Activated T-cell treated with anti-CD3 and anti-CD28 coated beads for 4 hours (primary cell): ENCODE measurements at places on chromosomes 2 and 18.

DNA sequence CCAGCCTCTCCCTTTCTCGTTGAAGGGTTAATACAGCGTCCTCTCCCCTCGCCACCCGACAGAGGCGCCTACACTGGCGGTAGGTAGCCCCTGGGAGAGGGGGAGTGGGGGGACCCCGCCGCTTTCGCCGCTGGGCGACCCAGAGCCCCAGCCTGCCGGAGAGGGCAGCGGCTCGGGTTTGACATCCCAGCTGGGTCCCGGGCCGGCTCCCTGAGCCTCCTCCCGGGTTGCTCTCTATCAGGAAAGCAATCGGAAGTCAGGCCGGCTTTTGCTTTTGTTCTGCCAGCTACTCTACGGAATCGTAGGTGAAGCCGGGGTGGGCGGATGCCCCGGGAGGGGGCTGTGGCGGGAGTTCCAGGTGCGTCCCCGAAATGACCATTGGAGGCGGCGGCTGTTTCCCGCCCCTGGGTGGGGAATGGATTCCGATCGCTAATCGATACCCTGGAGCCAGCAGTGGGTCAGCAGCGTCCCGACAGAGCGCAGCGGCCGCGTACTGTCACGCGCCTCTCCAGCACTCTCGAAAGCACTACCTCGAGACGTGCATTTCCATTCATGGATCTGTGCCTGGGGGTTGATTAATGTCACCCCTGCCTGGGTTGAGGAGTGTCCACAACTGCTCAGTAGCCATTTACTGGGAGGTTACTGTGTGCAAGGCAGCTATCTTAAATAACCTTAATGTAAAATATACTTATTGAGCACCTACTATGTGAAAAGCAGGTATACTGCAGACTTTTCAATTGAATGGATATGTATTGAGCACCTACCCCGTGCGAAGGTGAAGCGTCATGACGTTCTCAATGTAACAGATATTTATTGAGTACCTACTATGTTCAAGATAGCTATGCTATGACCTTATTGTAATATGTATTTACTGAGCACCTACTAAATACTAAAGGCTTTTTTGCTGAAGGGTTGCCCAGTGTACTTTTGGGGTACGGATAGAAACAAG lies 1.1 kb downstream of the MAPK4 start:
- no peak for DNase-seq

DNA sequence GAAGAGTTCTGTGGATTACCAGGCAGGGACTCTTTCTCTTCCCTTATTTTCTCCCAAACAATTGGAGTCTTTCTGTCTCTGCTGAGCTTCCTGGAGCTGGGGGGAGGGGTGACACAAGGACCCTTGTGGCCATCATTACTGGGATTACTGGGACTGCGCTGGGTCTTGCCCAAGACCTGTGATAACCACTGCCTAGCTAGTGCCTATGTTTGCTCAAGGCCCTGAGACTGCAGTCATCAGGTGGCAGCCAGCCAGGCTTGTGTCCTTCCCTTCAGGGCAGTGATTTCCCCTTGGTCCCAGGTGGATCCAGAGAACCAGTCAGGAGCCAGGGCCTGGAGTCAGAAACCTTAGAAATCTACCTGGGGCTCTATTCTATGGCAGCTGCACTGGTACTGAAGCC lies 355.6 kb downstream of the PARD3B start:
- DNase-seq: no peak

GRCh38 chr2:54999182-54999581 lies 51.1 kb downstream of the RTN4 start:
- no peak for DNase-seq

- no peak for DNase-seq
These were observed 90.9 kb downstream of the RAPGEF4 start for GRCh38 chr2:172826522-172826921.

DNA sequence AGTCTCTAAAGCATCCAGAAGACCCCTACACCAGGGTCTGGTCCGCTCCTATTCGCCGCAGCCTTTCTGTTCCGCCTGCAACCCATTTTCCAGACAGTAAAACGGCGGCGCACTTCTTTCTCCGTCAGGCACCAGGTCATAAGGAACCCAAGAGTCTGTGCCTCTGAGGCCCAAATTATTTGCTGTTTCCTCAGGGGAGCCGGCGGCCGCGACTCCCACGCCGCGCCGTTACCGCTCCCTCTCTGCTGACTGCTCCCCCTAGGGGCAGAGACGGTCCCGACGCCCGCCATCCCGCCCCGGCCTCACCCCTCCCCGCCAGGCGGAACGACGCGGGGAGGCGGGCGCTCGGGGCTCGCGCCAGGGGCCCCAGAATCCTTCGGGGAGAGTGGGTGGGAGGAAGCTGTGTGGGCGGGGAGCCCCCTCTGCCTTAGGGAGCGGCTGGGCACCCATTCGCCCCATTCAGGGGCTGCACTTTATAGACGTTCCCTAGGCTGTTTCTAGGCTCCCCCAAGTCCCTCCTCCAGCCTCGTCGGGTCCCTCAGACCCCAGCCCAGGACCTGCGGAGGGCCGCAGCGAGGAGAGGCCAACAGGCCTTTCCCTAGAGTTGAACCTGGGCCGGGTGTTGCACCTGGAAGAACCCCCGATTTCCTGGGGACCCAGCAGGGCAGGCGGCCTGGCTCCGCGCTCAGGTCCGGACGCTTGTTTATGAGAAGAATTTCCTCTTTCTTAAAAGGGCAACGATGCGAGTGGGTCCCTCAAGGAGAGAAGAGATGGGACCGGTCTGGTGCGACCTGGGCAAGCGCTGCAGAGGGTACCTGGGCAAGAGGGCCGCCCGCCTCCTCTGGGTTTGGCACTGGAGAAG lies 3.6 kb upstream of the CTDSP1 start:
- DNase-seq: peak; percentile 89

DNA sequence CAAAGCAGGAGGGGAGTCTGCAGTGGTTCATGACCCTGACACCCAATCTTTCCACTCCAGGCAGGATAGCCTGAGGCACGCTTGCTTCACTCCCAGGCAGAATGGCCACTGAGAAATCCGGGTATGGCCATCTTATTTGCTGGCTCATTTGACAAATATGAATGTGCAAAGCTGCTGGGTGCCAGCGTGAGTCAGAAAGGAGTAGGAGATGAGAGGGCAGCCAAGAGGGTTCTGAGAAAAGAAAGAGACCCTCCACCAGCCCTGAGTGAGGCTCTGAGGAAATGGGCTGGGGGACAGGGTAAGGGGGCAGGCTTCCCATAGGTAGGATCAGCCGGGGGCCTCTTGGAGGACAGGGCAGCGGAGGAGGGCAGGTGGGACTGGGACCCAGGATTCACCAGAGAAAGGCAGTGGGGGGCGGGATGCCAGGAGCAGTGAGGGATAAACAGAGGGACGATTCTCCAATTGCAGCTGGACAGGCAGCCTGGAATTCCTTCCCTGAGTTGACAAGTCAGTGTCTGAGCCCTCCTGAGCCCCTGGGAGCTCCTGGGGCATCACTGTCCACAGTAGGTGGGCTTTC lies 15.2 kb downstream of the RAMP1 start:
- no peak for DNase-seq

GRCh38 chr2:110675679-110676078 lies 2.2 kb downstream of the BUB1 start:
- DNase-seq: no peak

DNA sequence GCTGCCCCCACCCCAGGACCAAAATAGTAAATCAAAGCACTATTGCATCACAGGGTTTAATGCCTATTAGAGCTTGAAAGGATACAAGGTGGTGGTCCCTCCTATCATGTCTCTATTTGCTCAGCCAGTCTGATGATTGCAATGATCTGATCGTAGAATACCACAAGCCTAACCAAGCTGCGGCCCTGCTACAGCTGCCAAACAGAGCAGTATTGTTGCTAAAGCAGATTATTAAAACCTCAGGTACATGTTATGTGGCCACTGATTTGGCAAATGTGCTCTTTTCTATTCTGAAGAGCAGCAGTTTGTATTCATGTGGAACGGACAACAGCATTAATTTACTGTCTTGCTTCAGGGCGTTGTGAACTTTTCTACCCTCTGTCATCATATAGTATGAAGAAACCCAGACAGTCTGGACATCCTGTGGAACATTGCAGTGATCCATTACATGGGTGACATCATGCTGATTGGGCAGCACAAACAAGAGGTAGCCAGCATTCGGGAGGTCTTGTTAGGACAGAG lies 8.4 kb upstream of the VAPA start:
- no peak for DNase-seq

- no peak for DNase-seq
These were observed 544.3 kb downstream of the ZNF804A start for GRCh38 chr2:185142677-185143076.

DNA sequence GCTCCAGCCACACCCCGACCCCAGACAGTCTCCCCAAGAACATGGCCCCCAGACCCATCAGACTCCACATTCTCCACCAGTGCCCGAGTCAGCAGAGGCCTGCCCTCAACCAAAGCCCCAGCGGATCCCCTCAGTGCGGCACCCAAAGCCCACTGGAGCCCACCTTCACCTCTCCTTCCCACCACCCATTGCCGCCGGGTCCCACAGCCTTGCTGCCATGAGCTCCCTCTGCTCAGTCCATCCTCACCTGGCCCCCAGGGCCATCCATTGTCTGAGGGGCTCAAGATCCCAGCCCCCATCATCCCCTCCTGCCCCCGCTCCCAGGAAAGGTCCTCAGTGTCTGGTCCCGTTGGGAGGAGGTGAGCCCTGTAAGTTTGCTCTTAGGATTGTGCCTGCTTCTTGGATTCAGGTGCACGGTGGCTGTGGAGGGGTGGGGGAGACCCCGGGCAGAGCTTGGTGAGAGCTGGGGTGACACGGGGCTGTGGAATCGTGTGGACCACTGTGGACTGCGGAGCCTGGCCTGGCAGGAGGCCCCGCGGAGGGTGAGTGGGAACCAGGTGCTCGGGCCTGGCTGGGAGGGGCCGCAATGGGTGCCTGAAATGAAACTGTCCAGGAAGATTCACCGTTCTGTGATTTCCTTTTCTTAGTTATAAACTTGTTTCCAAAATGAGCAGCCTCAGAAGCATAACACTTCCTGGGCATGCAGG lies 32.7 kb upstream of the GPC1 start:
- no peak for DNase-seq

GRCh38 chr2:215149486-215149885 lies 11.1 kb upstream of the ABCA12 start:
- DNase-seq: no peak

DNA sequence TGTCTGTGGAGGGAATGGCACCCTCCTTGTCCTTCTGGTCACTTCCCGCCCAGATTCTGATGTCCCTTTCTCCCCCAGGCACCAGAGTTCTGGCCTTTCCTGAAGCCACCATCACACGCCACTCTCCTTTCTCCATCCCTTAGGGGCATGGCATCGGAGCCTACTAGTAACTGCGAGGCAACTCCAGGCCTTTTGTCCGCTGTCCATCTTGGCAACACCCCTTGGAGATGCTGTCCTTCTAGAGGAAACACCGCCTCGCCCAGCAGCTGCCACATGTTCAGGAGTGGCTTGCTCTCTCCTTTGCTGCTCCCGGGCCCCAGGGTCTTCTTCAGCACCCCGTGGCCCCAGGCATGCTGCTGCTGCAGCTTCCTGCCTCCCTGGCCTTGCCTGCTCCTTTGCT lies 267.0 kb downstream of the SRBD1 start:
- no peak for DNase-seq

DNA sequence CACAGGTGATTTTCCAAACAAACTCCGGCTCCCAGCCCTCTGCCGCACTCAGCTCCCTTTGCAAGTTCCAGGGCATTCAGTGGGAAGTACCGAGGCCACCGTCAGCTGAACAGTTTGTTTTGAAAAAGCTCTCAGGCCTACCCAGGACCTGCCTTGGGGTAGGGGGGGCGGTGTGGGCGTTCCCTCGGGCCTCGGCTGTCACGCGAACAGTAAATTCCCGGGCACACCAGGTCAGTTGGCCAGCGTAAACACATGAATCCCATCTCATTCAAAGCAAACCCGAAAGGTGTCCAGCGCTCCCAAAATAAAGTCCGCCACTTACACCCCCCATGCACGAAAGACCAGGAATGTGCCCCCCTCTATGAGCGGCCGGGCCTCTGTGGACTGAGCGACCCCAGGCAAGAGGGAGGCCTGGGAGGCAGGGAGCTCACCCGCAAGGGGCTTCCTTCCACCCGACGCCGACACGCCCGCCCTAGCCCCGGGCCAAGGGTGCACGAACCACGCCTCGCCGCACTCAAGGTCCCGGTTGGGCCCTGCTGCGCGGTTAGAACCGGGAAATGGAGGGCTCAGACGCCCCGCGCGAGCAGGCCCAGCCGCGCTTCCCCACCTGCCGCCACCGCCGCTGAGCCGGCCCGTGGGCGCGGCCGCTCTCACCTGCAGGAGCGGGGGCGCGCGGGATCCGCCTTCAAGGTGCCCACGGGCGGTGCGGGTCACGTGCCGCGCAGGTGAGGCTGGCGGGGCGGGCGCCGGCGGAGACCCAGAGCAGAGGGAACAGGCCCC lies at the start of gene WDSUB1:
Gene WDSUB1, minus strand, starts transcription at position 775 of the 780 bp plus-strand sequence. CDS start 3,634 bp downstream, outside the sequence.
- DNase-seq: peak; percentile 24

DNA sequence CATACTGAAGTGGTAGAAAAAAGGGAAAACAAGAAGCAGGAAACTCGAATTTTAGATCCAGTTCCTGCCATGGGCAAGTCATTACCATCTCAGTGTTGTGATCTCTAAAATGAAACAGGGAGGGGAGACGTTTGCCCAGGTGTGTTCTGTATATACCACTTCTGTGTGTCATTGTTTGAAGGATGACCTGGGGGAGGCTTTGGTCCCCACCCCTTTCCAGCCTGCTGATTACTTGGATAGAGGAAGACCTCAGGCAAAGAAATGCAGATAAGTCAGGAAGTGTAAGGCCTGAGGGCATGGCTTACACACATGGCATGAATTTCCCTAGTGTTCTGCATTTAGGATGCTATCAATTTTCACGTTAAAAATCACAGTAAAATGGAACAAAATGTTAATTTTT lies 205.2 kb upstream of the CXCR4 start:
- no peak for DNase-seq

GRCh38 chr2:9663008-9663879 lies 32.4 kb upstream of the YWHAQ start:
- DNase-seq: no peak

DNA sequence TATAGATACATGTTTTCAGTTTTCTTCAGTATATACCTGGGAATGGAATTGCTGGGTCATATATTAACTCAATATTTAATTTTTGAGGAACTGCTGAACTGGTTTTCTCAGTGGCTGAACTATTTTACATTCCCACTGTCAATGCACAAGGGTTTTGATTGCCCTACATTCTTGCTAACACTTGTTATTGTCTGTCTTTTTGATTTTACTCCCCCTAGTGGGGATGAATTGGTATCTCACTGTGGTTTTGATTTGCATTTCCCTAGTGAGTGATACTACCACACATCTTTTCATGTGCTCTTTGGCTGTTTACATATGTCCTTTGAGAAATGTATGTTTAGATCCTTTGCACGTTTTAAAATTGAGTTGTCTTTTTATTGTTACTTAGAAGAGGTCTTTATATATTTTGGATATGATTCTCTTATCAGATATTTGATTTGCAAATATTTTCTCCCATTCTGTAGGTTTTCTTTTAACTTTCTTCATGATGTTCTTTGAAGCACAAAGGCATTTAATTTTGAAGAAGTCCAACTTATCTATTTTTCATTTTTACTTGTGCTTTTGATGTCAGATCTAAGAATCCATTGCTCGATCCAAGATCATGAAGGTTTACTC lies 36.2 kb downstream of the ASB1 start:
- DNase-seq: no peak

DNA sequence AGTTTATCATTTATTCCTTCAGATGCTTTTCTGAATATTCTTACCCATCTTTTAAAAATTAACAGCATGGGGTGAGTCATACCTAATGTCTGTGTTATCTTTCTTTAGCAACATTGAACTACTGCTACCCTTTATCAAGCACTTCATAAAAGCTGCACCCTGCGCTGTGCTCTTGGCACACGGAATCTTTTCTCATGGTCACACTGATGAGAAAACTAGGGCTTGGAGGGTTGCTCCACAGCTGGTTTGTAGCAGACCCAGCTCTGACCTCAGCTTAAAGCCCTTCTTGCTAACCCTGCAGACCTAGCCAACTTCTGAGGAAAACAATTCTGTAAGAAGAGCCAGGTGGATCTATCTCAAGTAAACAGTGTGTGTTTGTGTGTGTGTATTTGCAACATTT lies 106.3 kb downstream of the RNF144A start:
- DNase-seq: no peak
